ENCODE measurements at places on chromosomes 6 and 20.

DNA sequence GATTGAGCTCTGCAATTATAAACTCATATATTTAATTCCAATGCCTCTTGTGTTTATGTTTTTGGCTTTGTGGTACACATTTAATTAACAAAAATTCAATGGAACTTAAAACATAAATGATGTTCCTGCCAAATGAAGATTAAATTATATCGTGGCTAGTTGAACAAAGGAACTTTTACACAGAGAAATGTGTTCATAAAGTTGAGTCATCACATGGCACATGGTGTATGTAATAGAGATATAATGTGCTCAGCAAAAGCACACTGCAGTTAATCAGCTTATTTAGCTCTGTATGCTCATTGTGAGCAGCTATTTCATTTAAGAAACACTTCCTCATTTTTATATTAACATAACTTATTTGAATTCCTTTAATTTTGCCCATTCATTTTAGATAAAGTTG lies 1295.6 kb upstream of the CITED2 start:
- no peak for DNase-seq

- DNase-seq = peak; percentile 31
These were observed 55.5 kb downstream of the REV3L start for GRCh38 chr6:111427341-111428116.

DNA sequence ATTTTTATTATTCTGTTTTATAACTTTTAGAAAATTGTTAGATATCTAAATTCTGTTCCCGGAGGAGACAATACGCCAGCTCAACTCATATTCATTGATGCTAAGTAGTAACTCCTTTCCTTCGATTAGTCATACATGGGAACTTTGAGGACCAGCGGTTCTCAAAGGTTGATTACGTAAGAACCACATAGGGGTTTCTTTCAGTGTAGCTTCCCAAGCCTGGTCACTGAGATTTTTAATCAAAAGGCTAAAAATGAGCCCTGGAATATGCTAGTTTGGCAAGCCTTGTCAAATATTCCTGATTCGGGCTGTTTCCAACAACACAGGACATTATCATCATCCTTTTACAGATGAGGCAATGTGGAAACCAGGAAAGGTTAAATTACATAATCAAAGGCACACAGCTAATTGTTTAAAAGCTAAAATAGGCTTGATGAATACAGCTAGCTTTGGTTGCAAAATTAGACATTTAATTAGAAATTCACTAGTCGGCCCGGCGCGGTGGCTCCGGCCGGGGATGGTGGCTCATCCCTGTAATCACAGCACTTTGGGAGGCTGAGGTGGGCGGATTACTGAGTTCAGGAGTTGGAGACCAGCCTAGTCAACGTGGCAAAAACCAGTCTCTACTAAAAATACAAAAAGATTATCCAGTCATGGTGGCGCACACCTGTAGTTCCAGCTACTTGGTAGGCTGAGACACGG lies 14.6 kb upstream of the MEI4 start:
- no peak for DNase-seq

DNA sequence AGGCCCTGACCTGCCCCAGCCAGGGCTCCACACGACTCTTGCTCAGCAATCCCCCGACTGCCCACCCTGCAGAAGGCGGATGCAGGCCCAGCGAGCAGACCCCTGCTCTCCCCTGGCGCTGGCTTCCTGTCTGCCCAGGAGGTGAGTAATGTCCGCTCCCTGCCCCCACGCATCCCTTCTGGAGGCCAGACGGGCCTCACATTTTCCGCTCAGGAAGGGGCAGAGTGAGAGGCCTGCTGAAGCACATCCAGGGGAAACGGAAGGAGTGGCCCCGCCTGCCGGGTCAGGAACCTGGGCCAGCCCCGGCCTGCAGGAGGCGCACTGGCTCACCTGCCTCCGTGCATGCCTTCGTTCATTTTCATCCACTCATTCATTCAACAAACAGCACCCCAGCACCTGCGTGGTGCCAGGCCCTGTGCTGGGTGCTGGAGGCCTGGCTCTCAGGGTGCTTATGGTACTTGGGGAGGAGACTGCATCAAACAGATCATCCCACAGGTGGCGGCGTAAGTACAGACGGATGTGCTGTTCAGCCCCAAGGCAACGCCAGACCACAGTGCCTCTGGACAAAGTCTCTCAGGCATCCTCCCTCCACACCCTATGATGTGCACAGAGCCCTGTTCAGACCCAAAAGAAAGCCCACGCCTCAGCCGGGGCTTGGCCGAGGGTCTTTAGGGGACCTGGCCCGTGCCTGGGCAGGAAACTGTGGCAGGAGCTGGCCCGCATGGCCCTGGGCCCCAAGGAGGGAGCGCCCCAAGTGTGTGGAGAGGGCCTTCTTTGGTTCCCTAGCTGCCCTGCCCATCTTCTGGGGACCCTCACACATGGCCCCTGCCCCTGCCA lies 112.1 kb downstream of the ASXL1 start:
- peak; percentile 19 for DNase-seq

DNA sequence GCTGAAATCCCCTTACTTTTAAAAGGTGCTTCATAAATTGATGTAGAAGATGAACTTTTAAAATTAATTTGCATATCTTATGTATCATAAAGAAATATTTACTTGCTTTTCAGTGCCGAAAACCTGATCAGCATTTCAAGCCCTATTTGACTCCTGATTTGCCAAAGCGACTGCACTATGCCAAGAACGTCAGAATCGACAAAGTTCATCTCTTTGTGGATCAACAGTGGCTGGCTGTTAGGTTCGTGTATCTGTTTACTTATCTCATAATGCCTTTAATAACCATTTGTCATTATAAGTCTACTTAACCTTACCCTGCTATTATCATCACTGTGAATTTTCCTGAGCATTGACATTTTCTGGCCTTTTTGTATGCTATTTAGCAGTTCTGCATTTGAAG lies 7.8 kb downstream of the OR2A4 start:
- DNase-seq = no peak

GRCh38 chr6:96613291-96613999 lies 50.5 kb downstream of the FHL5 start:
- DNase-seq = no peak

GRCh38 chr20:6142348-6142993 lies 19.6 kb upstream of the FERMT1 start:
- DNase-seq = peak; percentile 49

GRCh38 chr20:47181056-47181862 lies 175.2 kb downstream of the ZMYND8 start:
- DNase-seq = peak; percentile 6

GRCh38 chr6:31180500-31180899 lies 10.0 kb upstream of the POU5F1 start:
- peak; percentile 81 for DNase-seq

GRCh38 chr6:112348334-112348874 lies 1.3 kb downstream of the RFPL4B start:
- no peak for DNase-seq

- DNase-seq = no peak
These were observed 168.5 kb upstream of the SIM1 start for GRCh38 chr6:100633096-100633777.

GRCh38 chr6:91407706-91408105 lies 820.8 kb upstream of the MAP3K7 start:
- no peak for DNase-seq

- DNase-seq = no peak
These were observed 43.7 kb downstream of the CEBPB start for GRCh38 chr20:50234288-50234687.

GRCh38 chr6:1832358-1832757 lies 222.6 kb downstream of the FOXC1 start:
- no peak for DNase-seq

DNA sequence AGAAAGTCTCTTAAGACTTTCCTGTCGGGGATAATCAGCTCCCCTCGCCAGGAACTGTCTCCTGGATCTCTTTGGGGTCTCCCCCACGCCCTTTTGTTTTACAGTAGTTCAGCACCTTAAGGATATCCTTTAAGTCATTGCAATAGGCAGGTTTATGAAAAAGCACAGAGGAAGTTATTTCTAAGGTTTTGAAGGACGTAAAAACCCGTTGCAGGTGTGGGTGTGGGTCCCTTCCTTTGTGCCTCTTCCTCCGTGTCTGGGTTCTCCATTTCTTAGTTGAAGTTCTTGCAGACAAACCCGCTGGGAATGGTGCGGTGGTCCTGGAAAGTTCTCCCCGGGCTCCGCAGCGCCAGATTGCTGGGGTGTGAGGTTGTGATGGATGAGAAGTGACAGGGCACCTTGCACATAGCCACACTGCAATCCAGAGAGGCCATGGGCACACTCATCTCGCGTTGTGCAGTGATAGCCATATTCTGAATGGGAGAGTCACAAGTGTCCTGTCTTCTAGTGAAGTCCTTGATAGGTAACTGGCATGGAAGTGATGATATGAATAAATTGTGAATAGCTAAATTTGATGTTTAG lies 65.2 kb downstream of the GTF2H5 start:
- DNase-seq = no peak

GRCh38 chr6:165641672-165642156 lies 21.3 kb downstream of the PDE10A start:
- no peak for DNase-seq

DNA sequence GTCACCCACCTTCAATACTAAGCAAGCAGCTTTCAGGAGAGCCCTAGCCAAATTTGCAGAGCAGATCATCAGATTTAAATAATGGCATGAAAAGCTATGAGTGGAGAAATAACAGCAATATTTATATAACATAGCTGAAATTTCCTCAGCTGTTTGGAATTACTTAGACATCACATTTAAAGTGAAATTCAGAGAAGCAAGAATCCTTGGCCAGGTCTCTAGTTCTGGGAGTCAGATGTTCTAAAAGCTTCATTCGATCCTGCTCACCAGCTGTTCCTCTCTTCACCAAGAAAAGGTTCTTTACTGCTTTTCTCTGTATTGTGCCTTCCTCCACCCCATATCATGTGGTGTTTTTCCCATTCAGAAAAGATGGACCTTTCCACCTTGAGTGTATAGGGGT lies 152.3 kb upstream of the JAG1 start:
- no peak for DNase-seq

DNA sequence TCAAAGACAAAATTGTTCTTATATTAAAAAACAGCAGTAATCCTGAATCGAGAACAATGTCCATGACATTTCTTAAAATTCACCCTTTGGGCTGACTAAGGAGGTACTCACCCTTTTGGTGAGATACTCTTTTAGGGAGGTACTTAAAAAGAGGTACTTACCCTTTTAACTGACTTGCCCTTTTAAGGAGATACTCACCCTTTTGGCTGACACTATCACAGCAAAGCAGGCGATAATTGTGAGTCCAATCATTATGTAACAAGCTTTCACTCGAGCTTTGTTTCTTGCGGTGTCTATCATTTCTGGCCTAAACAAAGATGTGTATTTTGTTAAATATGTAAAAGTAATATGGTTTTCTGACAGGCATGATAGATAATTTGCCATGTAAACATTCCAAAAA lies 3.7 kb downstream of the FAM162B start:
- no peak for DNase-seq

- DNase-seq = no peak
These were observed 67.1 kb downstream of the TPD52L1 start for GRCh38 chr6:125220712-125221111.

- no peak for DNase-seq
These were observed 90.5 kb downstream of the SOD2 start for GRCh38 chr6:159602431-159603041.

GRCh38 chr20:34954904-34955230 lies 739 bp downstream of the GSS start:
- peak; percentile 6 for DNase-seq

- DNase-seq = no peak
These were observed 4.5 kb upstream of the GATA5 start for GRCh38 chr20:62480318-62480717.

DNA sequence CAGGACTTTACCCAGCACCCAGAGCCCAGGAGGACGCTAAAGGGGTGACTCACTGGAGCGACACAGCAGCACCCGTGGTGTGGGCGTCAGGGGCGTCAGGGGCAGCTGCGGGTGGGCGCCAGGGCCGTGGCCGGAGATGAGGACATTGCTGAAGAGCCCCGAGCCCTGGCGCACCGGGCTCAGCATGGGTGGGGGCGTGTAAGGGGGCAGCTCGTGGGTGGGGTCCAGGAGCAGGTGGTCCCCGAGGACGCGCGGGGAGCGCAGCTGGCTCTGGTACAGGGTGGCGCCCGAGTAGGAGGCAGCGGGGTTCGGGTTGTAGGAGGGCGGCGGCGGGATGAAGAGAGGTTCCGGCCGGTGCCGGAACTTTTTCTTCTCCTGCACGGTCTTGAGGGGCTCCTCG lies 41.6 kb upstream of the MRPS10 start:
- DNase-seq = no peak

GRCh38 chr6:43942011-43942442 lies 172.0 kb downstream of the VEGFA start:
- no peak for DNase-seq

- no peak for DNase-seq
These were observed 77.3 kb downstream of the CD40 start for GRCh38 chr20:46195264-46196036.

DNA sequence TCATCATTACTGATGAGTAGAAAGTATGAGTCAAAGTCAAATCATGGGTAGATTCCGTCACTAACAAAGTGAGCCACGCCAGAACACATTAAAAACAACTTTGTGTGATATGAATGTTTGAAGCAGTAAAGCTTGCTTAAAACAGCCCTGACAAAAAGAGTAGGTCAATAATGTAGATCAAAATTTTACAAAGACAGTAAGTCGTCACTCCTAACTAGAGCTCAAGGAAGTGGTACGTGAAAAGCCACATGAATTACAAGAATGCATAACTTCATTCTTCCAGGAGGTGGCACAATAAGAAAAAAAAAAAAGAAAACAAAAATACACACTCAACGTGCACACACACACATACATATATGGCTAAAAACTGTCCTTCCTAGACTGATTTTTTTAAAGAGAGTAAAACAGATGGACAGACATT lies 69.9 kb downstream of the HACE1 start:
- DNase-seq = peak; percentile 9

- DNase-seq = no peak
These were observed 85.4 kb downstream of the THBS2 start for GRCh38 chr6:169168302-169168630.

GRCh38 chr6:91358986-91359385 lies 772.1 kb upstream of the MAP3K7 start:
- no peak for DNase-seq

- no peak for DNase-seq
These were observed 17.8 kb upstream of the AAR2 start for GRCh38 chr20:36218380-36219064.

DNA sequence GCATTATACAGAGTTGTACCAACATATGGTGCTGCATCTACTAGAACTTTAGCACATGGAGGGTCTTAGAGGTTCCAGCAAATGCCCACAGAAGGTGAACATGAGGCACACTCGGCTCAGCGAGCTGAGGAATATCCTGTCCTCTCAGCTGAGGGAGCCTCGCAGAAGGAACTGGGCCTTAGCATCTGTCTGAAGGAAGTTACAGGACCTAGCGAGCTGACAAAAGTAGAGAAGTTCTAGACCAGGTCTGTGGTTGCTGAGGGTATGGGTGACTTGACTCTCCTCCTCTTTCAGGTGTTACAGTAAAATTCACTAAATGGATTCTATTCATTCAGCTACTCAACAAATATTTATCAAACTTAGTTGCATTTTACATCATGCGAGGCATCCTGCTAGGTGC lies 157.2 kb downstream of the ZDHHC14 start:
- no peak for DNase-seq

Measured in stimulated activated CD4-positive, alpha-beta T cell treated with anti-CD3 and anti-CD28 coated beads, Interleukin-4, amount 100 ng/mL, for 24 hours (primary cell).